ENCODE measurements at places on chromosomes 1 and 21.

DNA sequence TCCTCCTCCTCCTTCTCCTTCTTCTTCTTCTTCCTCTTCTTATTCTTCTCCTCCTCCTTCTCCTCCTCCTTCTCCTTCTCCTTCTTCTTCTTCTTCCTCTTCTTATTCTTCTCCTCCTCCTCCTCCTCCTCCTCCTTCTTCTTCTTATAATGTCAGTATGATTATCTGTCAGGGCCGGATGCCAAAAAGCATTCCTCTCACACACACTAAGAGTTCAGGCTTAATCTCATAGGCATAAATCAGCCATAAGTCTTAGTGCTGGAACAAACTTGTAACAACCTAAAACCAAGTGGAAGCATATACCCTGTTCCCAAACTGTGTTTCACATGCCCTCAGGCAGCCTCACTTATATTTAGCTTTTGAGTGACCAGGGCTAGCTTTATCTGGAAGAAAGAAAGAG, 240.3 kb downstream of the LMX1A start:
- DNase-seq, result no peak

GRCh38 chr1:97610748-97611147, 310.1 kb downstream of the DPYD start:
- DNase-seq, result no peak

GRCh38 chr1:148385371-148386030, 97.6 kb downstream of the PPIAL4G start:
- DNase-seq, result no peak

DNA sequence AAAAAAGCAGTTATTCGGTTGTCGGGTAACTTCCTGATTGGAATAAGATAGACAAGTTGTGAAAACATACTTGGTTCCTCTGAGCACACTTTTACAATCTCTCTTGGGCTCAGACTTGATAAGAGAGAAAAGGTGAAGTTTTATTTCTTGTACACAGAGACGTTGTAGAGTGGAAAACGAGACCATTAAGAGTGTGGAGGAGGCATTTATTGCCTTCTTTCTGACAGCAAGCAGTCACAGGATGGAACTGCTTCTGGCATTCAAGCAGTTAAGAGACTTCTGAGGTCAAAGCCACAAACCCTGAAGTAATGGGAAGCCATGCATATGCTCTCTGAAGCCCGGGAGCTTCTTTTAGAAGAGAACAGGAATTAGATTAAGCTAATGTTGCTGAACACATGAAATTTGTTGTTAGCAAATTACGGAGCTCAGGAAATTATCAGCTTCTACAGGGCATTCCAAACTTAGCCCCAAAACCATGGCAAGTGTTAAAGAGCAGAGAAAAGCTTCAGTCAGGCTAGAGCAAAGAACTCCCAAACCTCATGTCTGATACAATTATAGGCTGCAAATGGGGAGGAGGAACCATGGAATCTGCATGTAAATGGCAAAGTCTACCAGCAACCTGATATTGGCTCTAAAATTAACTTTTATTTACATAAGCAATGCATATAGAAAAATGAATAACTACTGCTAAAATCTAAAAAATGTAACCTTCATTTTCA, 26.0 kb downstream of the S1PR1 start:
- DNase-seq, result no peak

DNA sequence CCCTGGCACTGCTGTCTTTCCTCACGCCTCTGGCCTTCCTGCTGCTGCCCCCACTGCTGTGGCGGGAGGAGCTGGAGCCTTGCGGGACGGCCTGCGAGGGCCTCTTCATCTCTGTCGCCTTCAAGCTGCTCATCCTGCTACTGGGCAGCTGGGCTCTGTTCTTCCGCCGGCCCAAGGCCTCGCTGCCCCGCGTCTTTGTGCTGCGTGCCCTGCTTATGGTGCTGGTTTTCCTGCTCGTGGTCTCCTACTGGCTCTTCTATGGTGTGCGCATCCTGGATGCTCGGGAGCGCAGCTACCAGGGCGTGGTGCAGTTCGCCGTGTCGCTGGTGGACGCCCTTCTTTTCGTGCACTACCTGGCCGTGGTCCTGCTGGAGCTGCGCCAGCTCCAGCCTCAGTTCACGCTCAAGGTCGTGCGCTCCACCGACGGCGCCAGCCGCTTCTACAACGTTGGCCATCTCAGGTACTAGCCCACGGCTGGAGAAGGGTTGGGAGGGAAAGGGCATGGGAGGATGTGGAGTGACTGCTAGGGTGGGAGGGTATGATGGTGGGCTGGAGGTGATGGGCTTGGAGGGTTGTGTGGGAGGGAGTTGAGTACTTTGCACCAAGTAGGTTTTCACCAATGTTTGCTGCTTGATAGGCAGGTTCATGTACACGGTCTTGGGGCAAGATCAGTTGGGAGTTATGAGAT, 18.9 kb downstream of the VANGL2 start:
- no peak for DNase-seq

- DNase-seq, result no peak
Measured at GRCh38 chr1:43368646-43369020, 822 bp upstream of the ELOVL1 start.

DNA sequence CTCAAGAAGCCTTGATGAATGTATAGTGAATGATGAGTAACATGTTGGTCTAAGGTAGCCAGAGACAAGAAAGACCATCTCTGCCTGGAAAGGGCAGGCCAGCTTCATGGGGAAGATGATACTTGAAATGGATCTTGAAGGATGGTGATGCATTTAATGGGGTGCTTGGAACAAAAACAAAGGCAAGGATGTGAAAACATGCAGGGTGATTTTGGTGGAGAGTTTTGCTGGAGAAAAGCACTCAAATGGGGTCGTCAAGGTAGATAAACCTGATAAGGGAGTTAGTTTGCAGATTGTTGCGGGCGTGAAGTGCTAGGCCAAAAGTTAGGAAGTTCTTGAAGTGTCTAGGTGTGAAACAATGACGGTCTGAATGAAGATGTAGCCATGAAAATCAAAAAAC, 205.4 kb downstream of the HLX start:
- no peak for DNase-seq

DNA sequence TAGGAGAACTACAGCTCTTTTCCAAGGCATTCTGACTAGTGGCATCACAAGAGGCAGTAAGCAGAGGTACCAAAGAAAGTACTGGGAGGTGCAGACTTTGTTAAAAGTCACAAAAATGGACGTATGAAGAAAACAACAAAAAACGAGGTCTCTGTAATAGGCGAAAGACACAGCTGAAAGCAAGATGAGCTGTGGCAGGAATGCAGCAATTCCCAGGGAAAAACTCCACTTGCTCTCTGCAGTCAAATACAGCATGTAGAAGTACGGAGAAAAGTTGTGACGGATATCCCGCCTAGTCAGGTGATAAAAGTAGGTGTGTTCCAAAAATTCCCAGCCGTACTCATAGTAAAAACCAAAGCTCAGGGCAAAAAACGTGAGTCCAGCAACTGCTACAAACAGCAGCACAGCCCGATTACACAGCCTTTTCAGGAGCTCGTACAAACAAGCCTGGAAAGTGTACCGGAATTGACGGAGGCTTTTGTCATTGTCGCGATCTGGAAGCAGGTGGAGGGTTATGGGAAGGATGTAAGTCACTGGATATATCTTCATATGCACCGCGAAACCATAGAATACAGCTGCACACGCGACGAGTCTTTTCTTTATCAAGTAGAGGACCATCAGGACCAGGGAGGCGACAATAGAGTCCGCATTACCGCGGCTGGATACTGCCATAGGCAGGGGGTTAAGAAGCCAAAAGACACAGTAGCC, 979 bp downstream of the PIGM start:
- no peak for DNase-seq

DNA sequence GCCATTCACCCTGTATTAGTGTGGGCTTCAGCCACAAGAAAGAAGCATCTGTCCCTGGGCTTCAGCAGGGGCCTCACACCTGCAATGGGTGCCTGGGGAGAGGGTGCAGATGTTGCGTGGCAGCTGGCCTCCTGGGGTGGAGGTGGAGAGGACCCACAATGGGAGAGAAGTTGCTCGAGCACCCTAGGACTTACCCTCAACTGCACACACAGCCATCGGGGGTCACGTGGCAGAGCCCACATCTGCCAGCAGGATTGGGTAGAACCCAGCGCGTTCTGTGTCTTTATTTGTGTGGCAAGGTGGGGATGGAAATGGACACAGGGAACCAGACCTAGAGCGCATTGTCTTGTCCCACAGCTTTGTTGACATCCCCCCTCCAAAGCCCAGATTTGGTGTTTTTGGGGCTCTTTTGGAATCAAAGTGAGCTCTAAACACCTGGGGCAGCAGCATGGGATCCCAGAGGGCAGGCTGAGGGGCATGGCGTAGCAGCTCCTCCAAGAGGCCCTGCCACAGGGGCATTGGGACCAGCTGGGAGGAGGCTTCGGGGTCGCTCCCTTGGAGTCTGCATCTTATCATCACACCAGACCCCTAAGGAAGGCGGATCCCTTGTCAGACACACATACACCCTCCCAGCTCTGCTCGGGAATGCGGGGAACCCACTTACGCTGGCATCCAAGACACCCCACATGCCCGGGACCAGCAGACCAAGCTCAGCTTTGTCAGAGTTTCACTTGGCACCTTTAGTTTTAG, 5.1 kb downstream of the ABCG1 start:
- DNase-seq, result no peak

- no peak for DNase-seq
Measured at GRCh38 chr1:224781800-224782199, 147.7 kb upstream of the DNAH14 start.

Measured in NCI-H1417 treated with DMSO at 0.1 percent for 48 hours (cell line).